Lung (tissue), 17 donors: ENCODE measurements at places on chromosomes 11 and 22. TPM values are rescaled to one million over a fixed set of nuclear protein-coding genes. Genes with fewer than 3 reads are reported as not detected.

The OR5A1 gene
- polyA plus RNA-seq: not detected

The MOV10L1 gene
- 0.53 TPM for polyA plus RNA-seq

The TMEM132A gene
- polyA plus RNA-seq: 6.7 TPM

The OR52I2 gene
- not detected for polyA plus RNA-seq

The ZBTB44 gene
- polyA plus RNA-seq: 11.4 TPM

The PKP3 gene
- 46.8 TPM for polyA plus RNA-seq

The PLEKHB1 gene
- 14.2 TPM for polyA plus RNA-seq

The UCP3 gene
- 1.0 TPM for polyA plus RNA-seq

The TSPO gene
- polyA plus RNA-seq: 707 TPM

The CNTF gene
- 0.80 TPM for polyA plus RNA-seq

The CRYBA4 gene
- polyA plus RNA-seq: 0.06 TPM

The TEX54 gene
- polyA plus RNA-seq: not detected
